Jurkat, Clone E6-1 (cell line): ENCODE measurements at places on chromosomes 7 and 10.

GRCh38 chr10:117449636-117450035 lies 74.4 kb upstream of the PDZD8 start:
- no peak for DNase-seq

DNA sequence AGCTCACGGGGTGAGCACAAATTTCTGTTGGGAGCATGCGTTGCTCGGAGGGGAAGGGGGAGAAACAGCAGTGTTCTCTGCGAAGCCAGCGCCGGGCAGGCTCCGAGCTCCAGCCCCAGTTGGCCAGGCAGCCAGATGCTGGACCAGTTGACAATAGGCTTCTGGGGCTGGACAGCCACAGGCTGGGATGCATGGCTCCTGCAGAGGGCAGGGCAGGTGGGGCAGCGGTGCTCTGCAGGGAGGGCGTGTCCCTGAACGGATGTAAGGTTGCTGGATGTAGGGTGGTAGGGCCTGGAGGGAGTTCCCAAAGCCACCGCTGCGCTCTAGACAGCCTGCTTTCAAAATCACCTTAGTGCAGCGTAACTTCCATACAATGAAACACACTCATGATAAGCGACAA lies 574.9 kb downstream of the GLRX3 start:
- no peak for DNase-seq

DNA sequence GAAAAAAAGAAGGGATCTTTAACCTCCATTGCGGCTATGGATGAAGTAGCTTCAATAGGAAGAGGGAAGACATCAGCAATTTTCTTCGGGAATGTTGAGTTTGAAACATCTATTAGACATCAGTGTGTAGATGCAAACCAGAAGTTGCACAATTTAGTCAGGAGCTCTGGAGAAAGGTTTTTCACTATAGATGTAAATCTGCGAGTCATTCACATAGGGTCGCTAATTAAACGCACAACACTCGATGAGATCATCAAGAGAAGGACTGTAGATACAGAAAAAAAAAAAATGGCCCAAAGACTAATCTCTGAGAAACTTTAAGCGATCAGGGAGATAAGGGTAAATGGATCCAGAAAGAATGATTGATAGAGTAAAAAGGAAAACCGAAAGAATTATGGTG lies 61.7 kb upstream of the TES start:
- DNase-seq: no peak

GRCh38 chr7:37577412-37577811 lies 106.2 kb upstream of the GPR141 start:
- no peak for DNase-seq

- no peak for DNase-seq
These were observed 23.5 kb downstream of the SGCE start for GRCh38 chr7:94632338-94633013.

GRCh38 chr10:60767424-60767823 lies 10.9 kb upstream of the CDK1 start:
- no peak for DNase-seq

GRCh38 chr10:68137171-68137570 lies 27.9 kb downstream of the MYPN start:
- no peak for DNase-seq

- DNase-seq: no peak
These were observed 723.5 kb downstream of the GRM8 start for GRCh38 chr7:126529254-126529653.

GRCh38 chr10:104735757-104736391 lies 94.8 kb downstream of the SORCS3 start:
- no peak for DNase-seq

DNA sequence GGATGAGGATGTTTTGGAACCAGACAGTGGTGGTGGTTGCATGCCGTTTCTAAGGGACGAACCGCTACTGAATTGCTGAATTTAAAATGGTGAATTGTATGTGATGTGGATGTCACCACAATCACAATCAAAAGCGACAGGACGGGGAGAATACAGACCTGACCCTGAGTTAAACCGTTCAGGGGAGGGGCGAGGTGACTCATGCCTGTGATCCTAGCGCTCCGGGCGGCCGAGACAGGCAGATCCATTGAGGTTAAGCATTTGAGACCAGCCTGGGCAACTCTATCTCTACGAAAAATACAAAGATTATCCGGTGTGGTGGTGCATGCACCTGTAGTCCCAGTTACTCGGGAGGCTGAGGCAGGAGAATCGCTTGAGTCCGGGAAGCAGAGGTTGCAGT lies 46.4 kb downstream of the UNCX start:
- no peak for DNase-seq

- no peak for DNase-seq
These were observed 19.9 kb downstream of the TMEM176B start for GRCh38 chr7:150780292-150780691.

DNA sequence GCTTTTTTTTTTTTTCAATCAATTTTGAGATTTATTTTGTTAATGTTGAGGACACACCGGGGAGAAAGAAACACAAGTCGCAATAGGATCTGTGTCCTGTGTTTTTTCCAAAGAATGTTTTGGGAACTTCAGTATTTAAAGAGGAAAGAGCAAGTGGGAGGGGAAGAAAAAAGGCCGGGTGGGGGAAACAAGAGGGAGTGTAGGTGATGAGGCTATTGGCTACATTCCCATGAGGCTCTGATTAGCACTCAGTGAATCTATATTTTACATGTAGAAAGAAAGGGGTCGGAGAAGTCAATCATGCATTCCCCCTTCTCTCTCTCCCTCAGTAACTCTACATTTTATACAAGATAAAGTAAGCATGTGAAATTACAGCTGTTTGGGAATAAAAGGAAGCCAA lies 4.1 kb downstream of the ZNF680 start:
- DNase-seq: no peak

DNA sequence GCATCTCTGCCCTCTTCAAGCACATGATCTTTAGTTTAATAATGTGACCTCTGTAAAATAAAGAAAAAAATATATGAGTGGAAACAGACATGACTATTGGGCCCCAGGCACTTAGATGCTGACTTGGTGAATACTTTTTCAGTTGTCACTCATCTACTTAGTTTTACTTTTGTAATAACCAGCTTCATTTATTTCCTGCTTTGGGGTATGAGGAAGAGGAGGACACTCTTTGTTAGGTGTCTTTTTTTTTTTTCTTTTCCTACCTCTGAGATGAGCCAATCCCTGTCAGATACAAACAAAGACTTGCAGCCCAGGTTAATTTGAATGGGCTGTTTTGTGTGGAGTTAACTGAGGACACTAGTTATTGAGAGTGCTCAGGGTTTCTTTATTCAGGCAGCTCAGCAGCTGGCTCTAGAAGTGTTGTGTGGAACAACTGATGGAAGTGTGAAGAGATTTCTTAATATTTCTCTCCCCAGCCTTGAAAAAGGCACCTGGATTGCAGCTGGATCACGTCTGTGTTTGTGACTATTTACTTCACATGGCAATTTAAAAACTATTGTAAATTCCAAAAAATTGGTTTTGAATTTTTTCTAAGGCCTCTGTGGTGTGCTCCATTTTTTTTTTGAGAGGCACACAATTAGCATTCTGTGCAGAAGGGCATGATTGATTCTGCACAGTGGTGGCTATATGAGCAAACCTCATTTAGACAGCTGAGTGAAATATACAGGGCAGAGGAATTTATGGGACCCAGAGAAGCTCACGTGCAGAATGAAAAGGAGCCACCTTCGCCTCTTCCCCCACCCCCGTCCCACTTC lies 333.8 kb downstream of the LRMDA start:
- no peak for DNase-seq

- DNase-seq: no peak
These were observed 750.7 kb upstream of the SORCS1 start for GRCh38 chr10:107915215-107915610.

- no peak for DNase-seq
These were observed 16.5 kb downstream of the NPFFR1 start for GRCh38 chr10:70267161-70267933.
